Mucosa of descending colon (tissue), 3 donors: ENCODE measurements at places on chromosomes 5 and 9. TPM values are rescaled to one million over a fixed set of nuclear protein-coding genes. Genes with fewer than 3 reads are reported as not detected.

DNA sequence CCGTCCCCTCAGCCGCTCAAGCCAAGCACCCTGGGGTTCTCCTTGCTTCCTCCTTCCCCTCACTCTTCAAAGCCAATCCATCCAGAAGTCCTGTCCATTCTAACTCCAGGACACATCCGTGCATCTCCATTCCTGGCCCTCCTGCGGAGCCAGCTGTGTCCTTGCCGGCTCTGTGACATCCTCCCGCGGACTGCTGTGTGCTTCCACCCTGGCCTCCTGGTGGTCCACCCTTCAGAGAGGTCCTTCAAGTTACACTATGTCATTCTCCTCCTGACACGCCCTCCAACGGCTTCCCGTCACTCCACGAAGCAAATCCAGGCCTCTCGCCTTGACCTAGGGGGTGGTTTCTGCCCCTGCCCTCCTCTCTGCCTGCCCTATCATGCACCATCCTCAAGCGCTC lies 13.0 kb upstream of the SCGB3A1 start:
- peak; percentile 14 for DNase-seq

Gene SLC2A6
- 2.8 TPM for total RNA-seq

DNA sequence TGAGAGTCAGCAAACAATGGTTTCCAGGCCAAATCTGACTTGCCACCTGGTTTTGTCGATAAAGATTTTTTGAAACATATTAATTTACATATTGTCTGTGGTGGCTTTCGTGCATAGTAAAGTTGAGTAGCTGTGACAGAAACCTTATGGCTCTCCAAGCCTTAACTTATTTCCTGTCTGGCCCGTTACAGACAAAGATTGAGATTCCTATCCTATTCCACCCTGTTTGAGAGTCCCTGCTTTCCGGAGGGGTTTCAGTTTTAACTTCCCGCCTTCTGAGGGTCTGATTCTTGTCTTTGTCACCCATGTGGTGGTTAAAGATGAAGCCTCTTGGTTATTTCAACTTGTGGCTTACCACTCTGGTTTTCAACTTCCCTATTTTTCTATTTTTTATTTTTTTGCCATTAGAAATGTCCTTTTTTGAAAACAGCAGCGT lies 11.4 kb downstream of the OTULIN start:
- DNase-seq = no peak

Gene MYOZ3
- total RNA-seq = 0.35 TPM

DNA sequence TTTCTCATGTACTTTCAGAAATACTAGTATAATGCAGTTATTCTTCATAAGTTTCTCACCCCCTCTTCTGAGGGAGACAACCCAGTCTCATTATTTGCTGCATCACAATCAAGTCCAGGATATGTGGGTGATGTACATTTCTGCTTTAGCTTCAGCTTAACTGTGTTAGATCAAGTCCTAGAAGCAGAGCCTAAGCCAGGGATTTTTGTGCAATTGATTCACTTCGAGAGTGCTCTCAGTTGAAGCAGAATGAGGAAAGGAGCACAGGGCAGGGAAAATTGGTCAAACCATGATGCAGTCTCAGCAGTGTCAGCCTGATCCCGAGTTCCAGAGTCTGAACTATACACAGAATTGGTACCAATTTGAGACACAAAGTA lies 15.1 kb downstream of the HNRNPK start:
- no peak for DNase-seq

Gene NDUFA8
- total RNA-seq = 69.1 TPM

Gene TMEM252
- total RNA-seq = not detected

Gene INSL4
- total RNA-seq = not detected

Gene PCDHGA11
- 5.6 TPM for total RNA-seq

DNA sequence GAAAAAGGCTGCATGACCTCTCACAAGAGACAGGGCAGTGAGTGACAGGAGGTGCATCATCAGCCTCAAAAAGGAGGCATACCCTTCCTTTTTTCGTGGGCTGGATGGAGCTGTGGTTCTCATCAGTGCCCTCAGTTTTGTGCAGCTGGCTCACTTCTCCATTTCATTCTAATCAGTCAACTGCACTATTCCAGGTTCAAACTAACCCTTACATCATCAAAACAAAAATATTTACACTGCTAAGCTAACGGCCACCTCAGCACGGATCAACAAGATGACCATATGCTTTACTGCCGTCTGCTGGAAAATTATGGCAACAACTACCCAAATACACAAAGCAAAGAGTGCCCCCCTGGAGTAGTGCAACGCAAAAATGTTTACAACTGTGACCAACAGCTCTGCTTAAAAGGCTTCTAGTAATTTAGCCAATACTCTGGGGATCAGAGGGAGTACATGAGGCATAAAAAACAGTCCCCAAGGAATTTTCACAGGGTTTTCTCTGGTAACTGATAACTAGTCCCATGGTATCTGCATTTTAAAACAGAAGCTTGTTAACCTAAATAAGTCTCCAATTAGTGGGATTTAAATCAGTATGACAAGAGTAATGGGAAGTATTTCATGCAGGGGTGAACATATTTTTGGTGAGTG lies 10.8 kb downstream of the KCNV2 start:
- DNase-seq = peak; percentile 65

Gene ANKRD20A1
- 8.7 TPM for total RNA-seq

GRCh38 chr5:7261049-7261448 lies 134.9 kb upstream of the ADCY2 start:
- DNase-seq = no peak

Gene RASA1
- total RNA-seq = 25.8 TPM

DNA sequence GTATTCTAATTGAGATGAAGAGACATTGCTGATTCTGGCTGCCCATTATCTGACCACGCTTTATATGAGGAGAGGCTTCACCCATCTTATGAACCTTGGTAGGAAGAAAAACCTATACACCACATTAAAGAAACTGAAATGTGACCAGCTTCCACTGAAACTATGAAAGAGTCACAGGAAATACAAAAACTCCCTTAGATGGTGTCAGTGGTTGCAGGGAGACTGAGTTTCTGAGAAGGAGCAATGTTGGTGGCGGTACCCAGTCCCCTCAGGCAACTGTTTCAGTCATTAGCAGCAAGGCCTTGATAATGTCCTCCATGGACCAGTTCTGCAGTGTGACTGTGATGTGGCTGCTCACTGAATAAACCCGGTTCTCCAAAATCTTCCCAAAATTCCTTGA lies 110.5 kb upstream of the FTMT start:
- no peak for DNase-seq

DNA sequence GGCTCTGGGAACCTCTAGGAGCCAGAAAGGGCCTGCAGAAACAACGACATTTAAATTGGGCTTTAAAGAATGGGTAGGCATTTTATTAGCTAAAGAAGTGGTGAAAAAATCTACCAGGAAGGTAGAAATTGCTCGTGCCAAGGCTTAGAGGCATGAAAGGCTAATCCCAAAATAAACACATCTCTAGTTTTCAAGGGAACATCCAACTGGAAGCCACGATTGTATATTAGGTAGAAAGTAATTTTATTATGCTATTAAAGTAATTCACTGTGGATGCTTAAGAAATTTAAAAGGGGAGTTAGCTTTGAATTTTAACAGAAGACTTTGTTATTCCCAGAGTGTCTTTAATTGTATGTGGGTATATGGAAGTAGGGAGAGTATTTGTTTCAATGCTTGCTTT lies 17.5 kb upstream of the CNTLN start:
- DNase-seq = no peak

Gene ALDH1B1
- total RNA-seq = 58.1 TPM

DNA sequence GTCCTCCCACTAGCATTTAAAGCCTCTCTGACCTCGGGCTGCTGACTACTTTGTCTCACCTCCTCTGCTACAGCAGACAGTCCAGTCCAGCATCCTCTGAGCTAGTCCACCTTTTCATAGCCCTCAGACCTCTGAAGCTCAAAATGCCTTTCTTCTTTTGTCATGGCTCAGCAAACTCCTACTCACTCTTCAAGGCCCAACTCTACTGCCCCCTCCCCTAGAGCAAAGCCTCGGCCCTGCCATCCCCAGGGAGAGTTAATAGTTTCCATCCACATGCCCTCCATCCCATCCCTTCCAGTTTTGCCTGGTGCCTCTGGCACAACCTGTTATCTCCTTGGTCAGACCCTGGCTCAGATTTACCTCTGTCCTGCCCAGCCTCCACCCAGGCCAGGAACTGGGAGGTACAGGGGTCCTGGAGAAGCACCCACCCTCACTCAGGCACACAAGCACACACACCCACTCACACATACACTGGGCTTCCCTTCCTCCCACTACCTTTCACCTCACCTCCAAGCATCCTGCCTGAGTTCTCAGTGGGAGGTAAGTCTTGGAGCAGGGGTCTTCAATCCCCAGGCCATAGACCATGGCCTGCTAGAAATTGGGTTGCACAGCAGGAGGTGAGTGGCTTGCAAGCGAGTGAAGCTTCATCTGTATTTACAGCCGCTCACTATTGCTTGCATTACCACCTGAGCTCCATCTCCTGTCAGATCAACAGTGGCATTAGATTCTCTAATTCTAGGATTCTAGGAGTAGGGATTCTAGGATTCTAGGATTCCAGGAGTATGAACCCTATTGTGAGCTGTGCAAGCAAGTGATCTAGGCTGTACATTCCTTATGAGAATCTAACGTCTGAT lies 18.1 kb downstream of the PDLIM4 start:
- no peak for DNase-seq

Gene LRRC26
- 18.7 TPM for total RNA-seq

DNA sequence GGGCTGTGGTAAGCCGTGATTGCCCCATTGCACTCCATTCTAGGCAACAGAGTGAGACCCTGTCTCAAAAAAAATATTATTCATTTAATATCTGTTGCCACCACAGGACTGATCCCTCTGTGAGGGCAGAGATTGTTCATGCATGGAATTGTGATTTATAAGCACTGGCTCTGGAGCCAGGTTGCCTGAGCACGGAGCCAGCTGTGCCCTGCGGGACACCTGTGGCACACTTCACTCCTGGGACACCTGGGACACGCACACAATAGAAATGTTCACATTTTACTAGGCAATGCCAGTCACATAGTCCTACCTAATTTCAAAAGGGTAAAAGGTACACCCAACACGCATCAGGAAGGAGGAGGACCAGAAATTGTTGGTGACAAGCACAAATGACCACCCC lies 83.0 kb upstream of the GABRP start:
- DNase-seq = no peak

GRCh38 chr9:93129691-93130500 lies 4.2 kb downstream of the NINJ1 start:
- no peak for DNase-seq

GRCh38 chr9:36817160-36817834 lies 216.8 kb downstream of the PAX5 start:
- DNase-seq = no peak

DNA sequence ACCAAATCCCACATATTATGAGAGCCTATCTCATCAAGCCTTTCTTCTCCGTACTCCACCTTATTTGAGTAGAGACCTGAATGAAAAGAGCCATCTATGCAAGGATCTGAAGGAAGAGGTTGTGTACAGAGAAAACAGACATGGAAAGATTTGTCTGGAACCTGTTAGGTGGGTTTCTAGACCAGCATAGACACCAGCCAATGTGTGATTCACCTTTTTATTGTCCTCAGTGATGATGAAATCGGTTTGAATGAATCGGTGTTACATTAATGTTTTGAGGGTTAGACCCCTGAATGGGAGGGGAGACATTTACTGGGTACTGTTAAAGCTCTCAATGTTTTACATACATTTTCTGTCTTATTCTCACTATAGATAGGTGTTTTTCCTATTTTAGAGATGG lies 223.6 kb downstream of the NMUR2 start:
- no peak for DNase-seq

Gene GRM6
- total RNA-seq = not detected

- no peak for DNase-seq
Measured at GRCh38 chr5:147403651-147404640, 105.9 kb downstream of the DPYSL3 start.

DNA sequence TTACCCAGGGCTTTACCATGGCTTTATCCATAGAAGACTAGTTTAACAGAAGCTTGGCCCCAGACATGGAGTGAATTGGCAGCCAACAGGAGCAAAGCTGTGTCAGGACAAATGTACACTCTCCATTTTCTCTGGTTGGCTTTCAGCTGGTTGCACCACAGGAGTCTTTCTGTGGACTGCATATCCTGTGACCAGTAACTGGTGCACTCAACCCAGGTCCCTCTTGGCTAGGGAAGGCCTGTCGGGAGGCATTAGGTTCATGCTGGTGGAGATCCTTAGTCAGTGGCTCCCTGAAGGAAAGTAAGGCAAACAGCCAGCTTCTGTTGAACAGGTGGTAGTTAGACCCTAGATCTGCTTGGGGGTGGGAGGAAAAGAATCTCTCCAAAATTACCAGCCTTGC lies 146.9 kb upstream of the TLX3 start:
- no peak for DNase-seq

DNA sequence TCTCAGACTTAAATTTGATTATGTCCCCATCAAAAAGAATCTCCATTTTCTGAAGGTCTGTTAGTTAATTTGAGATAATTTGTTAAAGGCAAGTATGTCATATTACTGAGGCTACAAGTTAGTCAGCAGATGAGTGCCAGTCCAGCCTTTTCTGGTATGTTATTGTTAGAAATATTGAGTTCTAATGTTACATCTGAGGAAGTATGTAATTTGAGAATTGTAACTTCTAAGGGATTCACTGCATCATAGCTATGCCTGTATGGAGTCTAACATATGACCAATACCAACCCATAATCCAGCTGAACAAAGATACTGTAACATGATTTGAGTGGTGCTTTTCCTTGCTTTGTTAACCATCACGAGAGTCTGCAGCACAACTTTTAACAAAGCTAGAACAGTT lies 13.9 kb downstream of the SLC23A1 start:
- DNase-seq = no peak

- DNase-seq = no peak
Measured at GRCh38 chr9:14415947-14416346, 102.0 kb upstream of the NFIB start.
